ENCODE measurements at places on chromosomes 2 and 18.

GRCh38 chr2:8612734-8613179 is 69.1 kb upstream of the ID2 start:
- DNase-seq = no peak

GRCh38 chr2:208037564-208038487 is 12.5 kb upstream of the PLEKHM3 start:
- no peak for DNase-seq

GRCh38 chr2:24824071-24824588 is 30.9 kb downstream of the CENPO start:
- DNase-seq = no peak

GRCh38 chr2:230982528-230982927 is 13.4 kb upstream of the SPATA3 start:
- no peak for DNase-seq

GRCh38 chr2:237865623-237866041 is 6.2 kb downstream of the RAMP1 start:
- no peak for DNase-seq

GRCh38 chr18:79322441-79322840 is 73.3 kb upstream of the NFATC1 start:
- no peak for DNase-seq

GRCh38 chr2:29186817-29187216 is 71.6 kb downstream of the CLIP4 start:
- no peak for DNase-seq

GRCh38 chr2:160558531-160558930 is 64.9 kb upstream of the RBMS1 start:
- no peak for DNase-seq

- DNase-seq = peak; percentile 82
Measured at GRCh38 chr18:3466045-3466444, 16.1 kb downstream of the TGIF1 start.

GRCh38 chr2:202444000-202444399 is 67.9 kb downstream of the BMPR2 start:
- no peak for DNase-seq

- DNase-seq = no peak
Measured at GRCh38 chr18:78240101-78240500, 739.5 kb upstream of the SALL3 start.

- DNase-seq = no peak
Measured at GRCh38 chr2:189336276-189336975, 104.8 kb upstream of the WDR75 start.

GRCh38 chr18:9810299-9810698 is 75.5 kb upstream of the TXNDC2 start:
- no peak for DNase-seq
